ENCODE measurements at places on chromosomes 1 and 21.

GRCh38 chr21:17930093-17930492 is 110.9 kb upstream of the C21orf91 start:
- DNase-seq: no peak

DNA sequence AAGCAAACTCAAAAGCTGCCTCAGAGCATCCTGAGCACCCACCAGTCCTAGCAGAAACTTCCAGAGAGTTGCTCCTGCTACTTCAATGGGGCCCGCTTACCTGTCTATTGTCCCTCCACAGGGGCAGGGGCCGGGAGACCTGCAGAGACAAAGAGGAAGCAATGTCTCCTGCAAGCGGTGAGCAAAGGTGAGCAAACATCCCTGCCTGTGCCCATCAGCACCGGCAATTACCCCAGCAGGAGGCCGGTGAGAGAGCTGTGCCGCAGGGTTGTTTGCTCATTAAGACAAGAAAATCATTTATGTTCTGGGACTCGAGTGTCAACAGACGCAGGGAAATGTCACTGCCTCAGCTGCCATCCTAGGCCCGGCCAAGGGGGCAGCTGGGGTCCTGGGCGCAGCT is 53.8 kb upstream of the TARDBP start:
- DNase-seq: no peak

DNA sequence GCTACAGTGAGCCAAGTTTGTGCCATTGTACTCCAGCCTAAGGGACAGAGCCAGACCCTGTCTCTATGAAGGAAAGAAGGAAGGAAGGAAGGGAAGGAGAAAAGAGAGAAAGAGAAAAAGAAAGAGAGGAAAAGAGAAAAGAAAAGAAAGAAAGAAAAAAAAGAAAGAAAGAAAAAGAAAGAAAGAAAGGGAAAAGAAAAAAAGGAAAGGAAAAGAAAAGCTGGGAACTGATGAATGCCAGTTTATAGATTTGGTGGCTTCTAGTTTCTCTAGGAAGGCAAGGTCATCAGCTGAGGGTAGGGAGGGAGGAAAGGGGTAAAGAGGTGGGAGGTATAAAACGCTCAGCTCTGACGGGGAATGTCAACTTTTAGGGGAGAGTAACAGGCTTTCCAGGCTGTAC is 62.3 kb upstream of the AKT3 start:
- DNase-seq: no peak

- DNase-seq: no peak
These were observed 2.9 kb upstream of the ASPM start for GRCh38 chr1:197149340-197149739.
